Dermis lymphatic vessel endothelial cell (primary cell): ENCODE measurements at places on chromosomes 1 and 21. TPM values are rescaled to one million over a fixed set of nuclear protein-coding genes. Genes with fewer than 3 reads are reported as not detected.

The ISG20L2 gene
- total RNA-seq, result 5.6 and 7.9 TPM in 2 replicates

The GBP2 gene
- 13.4 and 31.6 TPM in 2 replicates for total RNA-seq

The RIIAD1 gene
- not detected in 2 replicates for total RNA-seq

The FLG2 gene
- total RNA-seq, result not detected in 2 replicates

The LCE2C gene
- total RNA-seq, result not detected in 2 replicates

The PLA2G5 gene
- total RNA-seq, result not detected in 2 replicates

The SLAMF1 gene
- total RNA-seq, result 0.43 TPM in 1 of 2 replicates, not detected in the other
